Bladder microvascular endothelial cell (primary cell): ENCODE measurements at places on chromosomes 3 and 15. TPM values are rescaled to one million over a fixed set of nuclear protein-coding genes. Genes with fewer than 3 reads are reported as not detected.

The CAMK1 gene
- 32.8 and 33.2 TPM in 2 replicates for total RNA-seq

The CAMP gene
- total RNA-seq, result not detected in 2 replicates

The LHFPL4 gene
- 0.06 TPM in 1 of 2 replicates, not detected in the other for total RNA-seq

The FAM43A gene
- total RNA-seq, result 185 and 261 TPM in 2 replicates

The C15orf40 gene
- 6.5 and 10.1 TPM in 2 replicates for total RNA-seq

The ZCWPW2 gene
- 0.13 TPM in 1 of 2 replicates, not detected in the other for total RNA-seq

The CAPN3 gene
- total RNA-seq, result 0.32 and 0.94 TPM in 2 replicates

The INSYN1 gene
- total RNA-seq, result 0.13 and 0.16 TPM in 2 replicates
